ENCODE measurements at places on chromosomes 12 and 14.

- no peak for DNase-seq
These were observed 13.8 kb downstream of the ZNF839 start for GRCh38 chr14:102333390-102333789.

DNA sequence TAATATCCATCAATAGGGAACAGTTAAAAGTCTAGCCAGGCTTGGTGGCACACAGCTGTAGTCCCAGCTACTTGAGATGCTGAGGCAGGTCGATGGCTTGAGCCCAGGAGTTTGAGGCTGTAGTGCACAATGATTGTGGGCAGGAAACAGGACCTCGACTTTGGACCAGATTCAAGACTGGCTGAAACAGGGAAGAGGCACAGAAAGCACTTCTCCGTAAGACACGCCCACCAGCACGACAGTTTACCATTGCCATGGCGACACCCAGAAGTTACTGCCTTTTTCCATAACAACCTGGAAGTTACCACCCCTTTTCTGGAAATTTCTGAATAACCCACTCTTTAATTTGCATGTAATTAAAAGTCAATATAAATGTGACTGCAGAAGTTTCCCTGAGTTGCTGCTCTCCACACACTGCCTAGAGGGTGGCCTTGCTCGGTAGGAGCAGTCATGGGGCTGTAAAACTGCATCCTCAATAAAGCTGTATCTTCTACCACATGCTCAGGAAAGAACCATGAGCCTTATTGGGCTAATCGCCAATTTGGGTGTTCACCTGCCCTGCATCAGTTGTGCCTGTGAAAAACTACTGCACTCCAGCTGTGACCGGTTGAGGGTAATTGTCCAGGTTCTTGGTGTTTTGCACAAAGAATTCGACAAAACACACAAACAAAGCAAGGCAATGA lies 4.6 kb upstream of the LRRC23 start:
- DNase-seq: no peak

DNA sequence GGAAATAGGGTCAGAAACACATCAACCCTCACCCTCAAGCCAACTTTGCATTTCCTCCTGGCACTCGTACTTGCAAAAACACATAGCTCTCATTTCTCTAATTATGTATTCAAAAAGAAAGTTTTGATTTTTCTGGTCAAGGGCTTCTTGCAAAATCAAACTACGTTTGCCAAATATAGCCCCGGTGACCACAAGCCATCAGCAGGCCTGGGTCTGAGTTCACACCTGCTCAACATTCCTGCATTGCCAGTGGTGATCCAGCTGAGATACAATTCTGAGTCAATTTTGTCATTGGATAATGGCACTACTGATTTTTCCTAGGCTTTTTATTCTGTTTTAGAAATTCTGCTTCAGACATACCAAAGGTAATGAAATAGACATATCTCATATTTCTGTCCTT lies 10.7 kb upstream of the BHLHE41 start:
- DNase-seq: no peak

- DNase-seq: no peak
These were observed 31.7 kb downstream of the ESRRB start for GRCh38 chr14:76407449-76408150.

DNA sequence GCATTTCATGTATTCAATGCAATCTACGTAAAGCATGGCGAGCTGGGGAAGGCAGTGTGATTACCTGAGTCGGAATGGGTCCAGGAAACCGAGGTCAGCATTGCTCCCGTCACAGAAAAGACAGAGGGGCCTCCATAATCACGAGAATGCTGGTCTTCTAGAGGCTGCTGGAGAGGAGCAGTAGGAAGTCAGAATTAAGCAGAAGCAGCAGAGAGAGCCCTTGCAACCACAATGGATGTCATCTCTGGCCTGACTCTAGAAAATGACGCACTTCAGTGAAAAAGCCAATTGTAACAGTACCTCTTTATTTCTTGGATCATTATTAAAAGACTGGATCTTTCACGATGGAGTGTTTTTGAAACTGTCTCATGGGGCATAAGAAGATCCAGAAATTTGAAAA lies 69.5 kb upstream of the FOXN3 start:
- no peak for DNase-seq

- no peak for DNase-seq
These were observed 16.2 kb downstream of the SLC17A8 start for GRCh38 chr12:100372853-100373640.

GRCh38 chr14:35046751-35047536 lies 872 bp downstream of the FAM177A1 start:
- DNase-seq: peak; percentile 7

GRCh38 chr12:33825986-33826602 lies 196.2 kb upstream of the ALG10 start:
- no peak for DNase-seq

DNA sequence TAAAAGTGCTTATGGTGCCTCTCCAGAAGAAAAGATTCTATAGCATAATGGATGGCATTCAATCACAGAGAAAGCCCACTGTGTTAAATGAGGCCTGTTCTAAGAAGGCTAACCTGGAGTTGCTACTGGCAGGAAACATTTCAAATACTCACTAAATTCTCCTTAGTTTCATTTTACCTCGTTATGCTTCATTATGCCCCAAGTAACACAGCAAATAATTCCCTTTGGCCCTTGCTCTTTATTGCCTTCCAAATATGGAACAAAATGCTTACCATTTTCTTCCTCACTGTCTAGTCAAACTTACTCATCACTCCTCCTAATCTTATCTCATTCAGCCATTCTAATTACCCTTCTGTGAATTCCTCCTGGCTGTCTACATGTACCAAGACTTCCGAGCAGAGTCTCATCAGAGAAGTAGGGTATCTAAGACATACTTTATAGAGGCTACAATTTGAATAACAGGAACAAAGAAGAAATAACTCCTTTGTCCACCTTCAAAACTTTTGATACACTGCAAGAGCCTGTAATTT lies 292.1 kb upstream of the CLEC14A start:
- no peak for DNase-seq
